T-helper 9 cell (primary cell): ENCODE measurements at places on chromosomes 1 and 21.

GRCh38 chr1:31705080-31705866 is 1.5 kb upstream of the COL16A1 start:
- peak; percentile 41 for DNase-seq

DNA sequence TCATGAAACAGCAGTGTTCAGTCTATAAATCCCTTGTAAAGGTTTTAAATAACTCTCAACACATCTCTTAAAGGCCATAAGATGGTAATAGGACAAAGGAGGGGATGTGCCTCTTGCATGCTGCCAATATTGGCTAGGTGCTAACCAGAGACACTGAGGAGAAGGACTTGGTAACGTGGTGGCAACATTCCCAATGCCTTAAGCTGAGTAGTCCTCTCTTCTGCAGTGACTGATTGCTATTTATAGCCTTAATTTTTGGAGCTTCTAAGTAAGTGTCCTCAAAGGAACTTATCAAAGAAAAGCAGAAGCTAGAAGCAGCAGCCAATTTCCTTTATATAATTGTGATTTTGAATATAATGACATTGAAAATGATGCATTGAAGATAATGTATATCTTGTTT is 63.0 kb downstream of the DPT start:
- DNase-seq = no peak

- no peak for DNase-seq
Observed at GRCh38 chr1:121595089-121595488, 410.3 kb downstream of the SRGAP2C start.

DNA sequence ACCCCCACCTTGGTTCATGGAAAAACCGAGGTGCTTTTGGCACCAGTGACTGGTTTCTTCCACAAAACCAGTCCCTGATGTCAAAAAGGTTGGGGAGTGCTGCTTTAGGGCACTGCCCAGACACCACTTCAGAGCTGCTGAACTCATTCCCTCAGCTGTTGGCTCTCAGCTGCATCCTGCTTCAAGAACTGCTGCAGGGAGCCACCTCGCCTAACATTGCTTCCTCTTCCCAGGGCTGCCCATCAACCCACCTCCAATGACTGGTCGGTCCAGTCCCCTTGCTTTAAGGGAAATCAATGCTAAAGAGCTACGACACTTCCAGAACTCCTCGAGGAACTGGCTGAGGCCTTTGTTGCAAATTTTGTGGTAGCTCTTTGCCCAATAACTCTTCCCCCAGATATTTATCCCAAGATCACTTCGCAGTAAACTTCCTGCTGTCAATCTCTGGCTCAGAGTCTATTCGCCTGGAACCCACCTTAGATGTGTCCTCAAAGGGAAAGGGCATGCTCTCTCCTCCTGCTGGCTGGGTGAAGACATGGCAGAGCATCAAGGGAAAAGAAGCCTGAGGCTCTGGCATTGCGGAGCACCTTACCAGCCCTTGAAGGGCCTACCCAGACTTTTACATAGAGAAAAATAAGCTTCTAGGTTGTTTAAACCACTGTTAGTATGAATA is 29.0 kb downstream of the C1orf52 start:
- DNase-seq = no peak

DNA sequence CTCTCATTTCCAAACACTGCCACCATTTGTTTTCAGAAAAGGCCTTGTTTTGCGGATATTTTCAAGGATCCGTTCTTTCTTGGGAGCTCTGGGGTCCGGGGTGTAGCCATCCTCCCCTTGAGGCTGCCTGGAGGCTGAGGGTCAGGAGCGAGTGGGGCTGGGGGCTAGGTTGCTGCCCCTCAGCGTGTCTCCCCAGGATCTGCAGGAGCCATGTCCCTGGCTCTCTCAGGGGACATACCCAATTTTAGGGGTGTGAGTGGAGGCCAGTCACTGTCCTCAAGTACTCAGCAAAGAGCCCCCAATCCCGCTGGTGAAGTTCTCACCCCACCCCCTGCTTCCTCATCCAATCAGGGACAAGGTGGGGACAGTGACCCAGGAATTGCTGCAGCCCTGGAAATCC is 15.0 kb upstream of the PRDM16 start:
- DNase-seq = no peak

GRCh38 chr1:58585581-58586151 is 8.6 kb upstream of the TACSTD2 start:
- no peak for DNase-seq
